ENCODE measurements at places on chromosomes 7 and 10.

- DNase-seq, result no peak
These were observed 28.9 kb downstream of the MAD1L1 start for GRCh38 chr7:2203766-2204300.

DNA sequence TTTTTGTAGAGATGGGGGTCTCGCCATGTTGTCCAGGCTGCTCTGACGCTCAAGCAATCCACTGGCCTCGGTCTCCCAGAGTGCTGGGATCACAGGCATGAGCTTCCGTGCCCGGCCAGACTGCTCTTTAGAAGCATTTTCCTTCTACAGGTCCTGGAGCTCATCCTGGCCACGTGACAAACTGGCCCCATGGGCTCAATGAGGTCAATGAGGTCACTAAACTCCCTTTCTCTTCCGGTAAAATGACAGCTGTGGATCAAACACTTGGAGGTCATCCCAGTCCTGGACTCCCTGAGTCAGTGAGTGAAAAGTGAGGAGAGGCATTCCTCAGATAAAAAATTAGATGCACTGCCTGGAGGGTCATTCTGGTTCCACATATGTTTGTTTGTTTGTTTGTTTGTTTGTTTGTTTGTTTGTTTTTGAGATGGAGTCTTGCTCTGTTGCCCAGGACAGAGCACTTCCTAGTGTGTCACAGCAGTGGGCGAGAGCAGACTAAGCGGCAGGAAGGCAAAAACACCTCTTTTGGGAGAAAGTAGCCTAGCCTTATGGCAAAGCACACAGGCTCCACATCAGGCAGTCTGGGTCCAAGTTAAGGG is 134.9 kb downstream of the TNS3 start:
- no peak for DNase-seq

DNA sequence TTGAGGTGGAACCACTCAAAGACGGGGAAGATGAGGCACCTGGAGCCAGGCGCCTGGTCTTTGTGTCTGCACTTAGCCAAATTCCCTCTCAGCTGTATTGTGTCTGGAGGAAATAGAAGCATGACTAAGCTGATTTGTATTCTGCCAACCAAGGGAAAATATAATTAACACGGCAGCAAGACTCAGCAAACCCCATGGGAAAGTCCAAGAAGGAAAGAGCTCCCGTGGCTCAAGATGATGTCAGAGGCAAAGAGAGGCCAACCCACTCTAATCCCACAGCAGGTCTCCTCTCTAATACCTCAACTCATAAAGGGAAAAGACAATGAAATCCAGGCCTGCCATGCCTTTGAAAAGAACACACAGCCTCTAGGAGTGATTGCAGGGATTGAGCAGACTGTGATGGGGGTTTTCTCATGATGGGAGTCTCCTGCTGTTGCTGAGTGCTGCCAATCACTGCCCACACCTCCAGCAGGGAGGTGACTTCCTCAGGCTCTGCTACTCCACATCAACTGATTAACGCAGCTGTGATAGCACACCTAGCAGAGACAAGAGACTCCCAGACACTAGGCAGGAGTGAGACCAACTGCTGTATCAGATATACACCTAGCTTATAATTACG is 255.5 kb upstream of the C7orf33 start:
- DNase-seq, result peak; percentile 55

DNA sequence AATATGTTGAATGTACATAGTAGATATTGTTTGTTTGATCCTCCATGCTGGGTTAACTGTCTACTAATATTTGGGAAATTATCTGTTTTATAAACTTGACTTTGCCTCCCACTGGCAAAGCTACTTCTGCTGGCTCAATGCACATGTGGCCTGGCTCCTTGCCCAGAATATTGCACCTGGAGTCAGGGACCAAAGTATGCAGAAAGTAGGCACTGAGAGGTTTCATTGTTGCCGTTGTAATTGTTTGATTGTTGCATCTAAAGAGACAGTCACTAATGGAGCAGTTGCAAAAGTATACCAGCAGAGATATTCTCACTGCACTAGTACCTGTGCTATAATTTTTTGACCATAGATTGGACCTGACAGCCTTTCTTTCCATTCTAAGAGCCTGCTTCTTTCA is 137.8 kb upstream of the CNTNAP2 start:
- DNase-seq, result no peak

GRCh38 chr10:114632869-114633715 is 25.0 kb downstream of the ABLIM1 start:
- DNase-seq, result no peak
